ENCODE measurements at places on chromosomes 1 and 21.

DNA sequence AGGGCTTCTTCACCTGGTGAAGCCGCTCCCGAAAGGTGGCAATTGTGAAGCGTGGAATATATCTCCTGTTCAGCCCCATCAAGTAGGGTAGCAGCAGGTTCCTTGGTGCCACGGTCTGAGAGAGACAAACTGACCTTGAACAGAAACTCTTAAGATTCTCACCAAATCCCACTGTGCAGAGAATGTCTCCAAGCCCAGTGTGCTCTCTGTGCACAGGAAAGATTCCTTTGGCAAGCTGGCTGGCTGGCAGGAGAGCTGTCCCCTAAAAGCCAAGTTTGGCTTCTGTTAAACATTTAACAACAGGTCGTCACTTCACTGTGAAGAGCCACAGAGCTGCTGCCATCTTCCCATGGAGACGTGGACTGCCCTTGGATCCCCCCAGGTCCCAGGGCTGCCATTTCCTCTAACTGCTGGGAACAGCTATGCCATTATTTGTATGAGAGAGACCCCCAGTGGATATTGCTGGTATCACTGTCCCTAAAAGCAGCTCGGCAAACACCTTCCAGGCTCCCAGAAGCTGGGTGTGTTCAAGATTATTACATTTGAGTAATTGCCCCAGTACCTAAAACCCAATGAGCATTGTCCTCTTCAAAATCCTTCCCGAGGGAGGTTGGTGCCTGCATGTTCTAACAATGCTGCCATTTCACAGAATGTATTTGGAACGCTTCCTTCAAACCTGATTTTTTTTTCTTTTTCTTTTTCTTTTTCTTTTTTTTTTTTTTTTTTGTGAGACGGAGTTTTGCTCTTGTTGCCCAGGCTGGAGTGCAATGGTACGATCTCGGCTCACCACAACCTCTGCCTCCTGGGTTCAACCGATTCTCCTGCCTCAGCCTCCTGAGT lies 71.8 kb downstream of the CD58 start:
- peak; percentile 77 for DNase-seq

GRCh38 chr1:31696242-31696641 lies 7.6 kb downstream of the COL16A1 start:
- no peak for DNase-seq

GRCh38 chr1:23168445-23169194 lies at the start of gene LUZP1:
Gene LUZP1, minus strand, starts transcription at chr1:23168856.
- peak; percentile 81 for DNase-seq

- DNase-seq, result no peak
Observed at GRCh38 chr1:203478986-203479385, 3.4 kb downstream of the PRELP start.

GRCh38 chr1:210905944-210906453 lies 227.9 kb downstream of the KCNH1 start:
- no peak for DNase-seq

DNA sequence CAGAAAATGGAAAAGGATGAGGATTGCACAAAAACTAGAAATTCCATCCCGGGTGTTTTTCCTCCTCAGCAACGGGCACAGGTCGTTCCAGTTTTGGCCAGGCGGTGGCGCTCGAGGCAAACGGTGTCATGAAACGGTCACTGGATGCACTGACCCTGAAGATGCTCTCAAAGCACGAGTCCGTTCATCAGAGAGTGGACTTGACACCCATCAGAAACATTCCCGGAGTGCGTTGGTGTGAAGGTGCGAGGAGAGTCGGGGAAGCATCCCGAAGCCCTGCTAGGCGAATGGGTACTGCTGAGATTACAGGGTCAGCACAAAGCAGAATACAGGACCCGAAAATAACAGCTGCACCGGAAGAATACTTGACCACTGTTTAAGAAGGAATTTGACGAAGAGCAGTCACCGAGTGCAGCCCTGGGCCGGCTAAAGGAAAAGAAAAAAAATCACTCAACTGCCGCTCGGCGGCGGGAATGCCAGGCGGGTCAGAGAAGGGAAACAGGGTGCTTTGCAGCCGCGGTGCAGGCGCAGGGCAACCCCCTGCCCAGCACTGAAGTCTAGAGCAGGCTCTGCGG lies 71.7 kb upstream of the ETS2 start:
- DNase-seq, result no peak

GRCh38 chr1:116038679-116039078 lies 62.4 kb downstream of the SLC22A15 start:
- DNase-seq, result no peak

- DNase-seq, result no peak
Observed at GRCh38 chr1:43912607-43913006, 21.0 kb upstream of the ARTN start.

GRCh38 chr1:214739621-214740238 lies 136.7 kb downstream of the CENPF start:
- no peak for DNase-seq

- no peak for DNase-seq
Observed at GRCh38 chr1:212955098-212955497, 4.8 kb downstream of the VASH2 start.

- no peak for DNase-seq
Observed at GRCh38 chr1:43602990-43603389, 47.0 kb upstream of the KDM4A start.
